ENCODE measurements at places on chromosomes 11 and 22. TPM values are rescaled to one million over a fixed set of nuclear protein-coding genes. Genes with fewer than 3 reads are reported as not detected.

GRCh38 chr11:42762348-42762747, 549.4 kb upstream of the API5 start:
- no peaks in the 10 kb centered on the region for H3K36me3 ChIP-seq
- peaks cover 11% of the 10 kb centered on the region for H3K27me3 ChIP-seq
- no peak overlapping the region for H3K4me3 ChIP-seq
- H3K4me1 ChIP-seq: no peaks in the 10 kb centered on the region

DNA sequence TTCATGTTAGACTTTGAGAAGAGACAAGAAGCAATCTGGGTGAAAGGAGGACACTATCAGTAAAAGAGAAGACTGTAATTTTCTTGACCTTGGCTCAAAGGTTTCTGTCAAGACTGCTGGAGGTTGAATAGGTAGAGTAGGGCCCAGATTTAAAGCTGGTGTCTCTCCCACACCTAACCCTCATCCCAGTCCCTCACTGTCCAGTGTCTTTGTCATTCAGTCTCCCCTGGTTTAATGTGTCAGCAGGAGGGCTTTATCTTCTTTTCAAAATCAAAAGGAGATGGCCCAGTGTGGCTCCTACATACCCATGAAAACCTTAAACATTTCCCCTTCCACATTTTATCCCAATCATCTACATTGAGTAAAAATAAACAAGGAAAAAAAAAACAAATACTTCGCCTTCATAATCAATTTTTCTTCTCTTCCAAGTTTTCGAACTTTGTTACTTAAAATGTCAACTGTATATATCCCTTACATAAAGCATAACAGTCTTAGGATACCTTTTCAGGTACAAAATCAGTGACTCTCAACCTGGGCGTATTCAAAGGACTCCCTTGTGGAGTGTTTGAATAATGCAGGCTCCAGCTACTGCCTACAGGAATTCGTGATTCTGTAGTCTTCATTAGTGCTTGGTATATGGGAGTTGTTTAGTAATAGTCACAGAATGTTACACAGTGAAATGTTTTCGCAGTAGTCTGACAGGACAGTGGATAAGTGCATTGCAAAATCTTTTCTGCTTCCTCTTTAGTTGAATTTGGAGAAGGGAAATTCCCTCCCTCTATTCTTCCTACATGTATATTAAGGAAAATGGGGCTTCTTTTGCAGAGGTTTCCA, 87.2 kb downstream of the FAT3 start:
- no peak overlapping the region for H3K4me3 ChIP-seq
- peaks cover 7% of the 10 kb centered on the region for H3K4me1 ChIP-seq
- no peak for DNase-seq
- no peaks in the 10 kb centered on the region for H3K36me3 ChIP-seq

The CNTN5 gene
- 0.36 TPM for total RNA-seq

The MMP11 gene
- 16.9 TPM for total RNA-seq

The RIMBP3B gene
- not detected for total RNA-seq

DNA sequence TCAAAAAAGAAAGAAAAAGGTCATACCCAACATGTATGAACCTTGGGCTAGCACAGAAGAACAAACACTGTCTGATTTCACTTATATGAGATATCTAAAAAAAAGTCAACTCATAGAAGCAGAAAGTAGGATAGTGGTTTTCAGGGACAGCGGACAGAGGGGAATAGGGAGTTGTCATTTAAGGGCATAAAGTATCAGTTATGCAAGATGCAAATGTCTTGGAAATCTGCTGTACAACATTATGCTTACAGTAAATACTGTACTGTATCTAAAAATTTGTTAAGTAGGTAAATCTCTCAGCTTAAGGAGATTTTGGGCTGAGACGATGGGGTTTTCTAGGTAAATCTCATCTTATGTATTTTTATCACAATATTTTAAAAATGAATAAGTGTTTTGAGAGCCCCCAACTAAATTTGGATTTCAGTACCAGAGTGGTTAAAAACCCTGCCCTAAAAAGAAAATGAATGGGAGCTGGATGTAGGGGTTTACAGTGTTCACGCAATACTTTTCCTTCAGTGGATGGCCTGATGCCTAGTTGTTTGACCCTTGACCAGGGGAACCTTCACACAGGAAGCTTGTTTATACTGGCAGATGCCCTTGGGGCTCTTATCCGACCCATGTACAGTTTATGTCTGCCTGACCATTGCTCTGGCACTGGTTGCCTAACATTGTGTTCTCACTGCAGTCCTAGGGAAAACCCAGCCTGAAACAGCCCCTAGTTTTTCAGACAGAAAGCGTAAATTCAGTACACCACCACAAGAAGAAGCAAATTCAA, 34.8 kb downstream of the SLC22A9 start:
- no peak overlapping the region for H3K27ac ChIP-seq
- no peak for DNase-seq
- H3K36me3 ChIP-seq: no peaks in the 10 kb centered on the region
- no peak overlapping the region for H3K4me3 ChIP-seq
- H3K4me1 ChIP-seq: no peaks in the 10 kb centered on the region

The ADM2 gene
- not detected for total RNA-seq

The OSBPL5 gene
- 11.4 TPM for total RNA-seq

- H3K36me3 ChIP-seq: no peaks in the 10 kb centered on the region
- H3K4me1 ChIP-seq: no peaks in the 10 kb centered on the region
- no peak overlapping the region for H3K27ac ChIP-seq
- no peaks in the 10 kb centered on the region for H3K27me3 ChIP-seq
- DNase-seq: no peak
Observed at GRCh38 chr11:28058333-28058732, 49.6 kb downstream of the KIF18A start.
